Stimulated activated CD8-positive, alpha-beta memory T cell treated with anti-CD3 and anti-CD28 coated beads, Interleukin-7, amount 100 ng/mL, for 1 hour (primary cell): ENCODE measurements at places on chromosomes 7 and 10.

DNA sequence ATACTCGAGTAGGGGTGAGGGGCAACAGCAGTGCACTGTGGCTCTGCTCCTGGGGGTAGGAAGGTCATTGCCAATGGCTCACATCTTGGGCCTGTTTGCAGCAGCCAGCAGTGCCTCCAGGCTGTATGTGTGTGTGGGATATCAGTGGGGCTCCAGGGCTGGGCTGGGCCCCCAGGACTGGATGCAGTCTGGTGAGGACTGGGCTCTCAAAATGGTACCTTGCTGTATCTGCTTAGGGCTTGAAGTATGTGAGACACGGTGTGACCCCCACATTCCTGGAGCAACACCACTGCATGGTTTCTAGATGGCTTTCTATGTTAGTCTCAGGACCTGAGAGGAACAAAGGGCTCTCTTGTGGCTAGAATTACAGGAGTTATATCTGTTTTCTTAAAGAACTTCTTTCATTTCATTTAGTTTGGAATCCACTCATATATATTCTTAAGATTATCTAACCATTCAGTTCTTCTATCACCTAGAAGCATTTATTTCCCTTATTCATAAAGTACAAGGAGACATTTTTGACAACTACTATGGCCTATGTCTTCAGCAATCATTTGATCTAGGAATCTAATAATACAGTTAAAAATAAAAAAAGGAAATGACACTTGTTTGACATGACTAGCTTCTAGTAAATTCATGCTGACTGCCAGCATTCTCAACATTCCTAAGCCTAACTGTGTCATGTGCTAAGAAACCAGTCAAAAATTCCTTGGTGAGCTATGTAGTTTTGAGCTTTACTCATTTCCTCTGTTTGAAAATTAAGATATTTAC is 443.2 kb upstream of the SEMA3A start:
- no peak for DNase-seq

GRCh38 chr10:121525251-121526134 is 72.8 kb downstream of the FGFR2 start:
- DNase-seq = no peak

- no peak for DNase-seq
Measured at GRCh38 chr7:113402005-113402404, 283.7 kb upstream of the SMIM30 start.

- no peak for DNase-seq
Measured at GRCh38 chr7:91427051-91427450, 162.8 kb downstream of the FZD1 start.

DNA sequence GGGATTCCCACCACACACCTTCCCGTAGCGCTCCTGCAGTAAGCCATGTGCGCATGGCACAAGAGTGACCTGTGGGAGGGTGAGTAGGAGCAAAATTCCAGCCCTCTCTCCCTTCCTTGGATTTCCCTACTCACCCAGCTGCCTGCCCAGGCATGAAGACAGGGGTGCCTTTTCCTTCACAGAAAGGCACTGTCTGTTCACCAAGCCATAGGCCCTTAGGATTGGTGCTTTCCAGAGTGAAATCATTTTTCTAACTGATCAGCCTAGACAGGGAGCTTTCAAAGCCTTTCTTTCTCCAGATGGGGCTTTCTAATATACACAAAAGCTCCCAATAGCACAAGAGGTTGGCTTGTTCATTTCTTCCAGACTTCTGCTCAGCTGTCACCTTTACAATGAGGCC is 79.7 kb downstream of the CTTNBP2 start:
- no peak for DNase-seq

DNA sequence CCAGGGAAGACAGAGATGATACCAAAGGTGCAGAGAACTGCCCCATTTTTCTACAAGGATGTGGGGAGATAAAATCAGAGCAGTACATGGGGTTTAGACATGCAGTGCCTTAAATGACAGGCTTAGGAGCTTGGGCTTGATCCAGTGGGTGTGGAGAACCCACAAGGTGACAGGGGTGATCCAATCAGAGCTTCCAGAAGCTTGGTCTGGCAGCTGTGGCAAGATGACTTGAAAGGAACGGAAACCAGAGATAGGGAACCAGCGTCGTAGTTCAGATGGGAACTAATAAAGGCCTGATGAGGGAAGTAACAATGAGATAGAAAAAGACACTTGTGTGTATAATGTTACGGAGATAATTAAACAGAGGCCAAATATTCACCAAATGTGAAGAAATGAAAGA is 80.7 kb downstream of the SLC37A3 start:
- no peak for DNase-seq

GRCh38 chr10:131831561-131831960 is 69.2 kb upstream of the PPP2R2D start:
- DNase-seq = no peak

DNA sequence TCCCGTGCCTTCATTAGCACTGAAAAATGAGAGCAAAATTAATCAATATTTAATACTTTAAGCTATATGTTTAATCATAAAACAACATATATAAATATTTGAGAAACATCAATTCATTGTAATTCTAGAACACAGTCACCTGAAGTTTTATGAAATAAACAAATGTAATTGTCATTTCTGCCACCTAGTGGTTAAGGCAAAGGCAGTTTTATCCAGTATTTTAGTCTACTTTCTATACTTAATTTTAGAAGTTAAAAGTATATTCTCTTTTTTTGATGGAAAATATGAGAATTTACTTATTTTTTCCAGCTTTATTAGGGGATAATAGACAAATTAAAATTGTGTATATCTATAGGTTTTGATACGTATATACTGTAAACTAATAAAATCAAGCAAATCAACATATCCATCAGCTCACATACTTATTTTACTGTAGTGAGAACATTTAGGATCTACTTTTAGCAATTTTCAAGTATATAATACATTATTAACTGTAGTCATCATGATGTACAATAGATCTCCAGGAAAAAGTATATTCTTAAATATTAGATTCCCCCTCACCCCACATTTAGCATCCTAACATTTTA is 16.9 kb downstream of the PCGF6 start:
- no peak for DNase-seq

DNA sequence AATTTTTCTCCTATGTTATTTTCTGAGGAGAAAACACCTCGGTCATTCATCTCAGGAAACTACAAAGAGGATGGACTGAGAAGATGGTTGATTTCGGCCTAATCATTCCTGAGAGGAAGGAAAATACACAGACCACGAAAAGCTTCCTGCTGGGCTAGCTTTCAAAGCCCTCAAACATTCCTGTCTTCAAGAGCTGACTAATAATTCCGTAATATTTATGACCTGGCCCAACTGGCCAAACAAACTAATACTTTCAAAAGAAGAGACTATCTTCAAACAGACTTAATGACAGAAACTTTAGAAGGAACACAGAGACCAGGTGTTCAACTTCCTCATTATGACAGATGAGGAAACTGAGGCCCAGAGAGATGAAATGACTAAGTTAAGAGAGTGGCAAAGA is 215.1 kb upstream of the FRMD4A start:
- DNase-seq = no peak

- no peak for DNase-seq
Measured at GRCh38 chr7:70557338-70557737, 574.6 kb upstream of the GALNT17 start.

DNA sequence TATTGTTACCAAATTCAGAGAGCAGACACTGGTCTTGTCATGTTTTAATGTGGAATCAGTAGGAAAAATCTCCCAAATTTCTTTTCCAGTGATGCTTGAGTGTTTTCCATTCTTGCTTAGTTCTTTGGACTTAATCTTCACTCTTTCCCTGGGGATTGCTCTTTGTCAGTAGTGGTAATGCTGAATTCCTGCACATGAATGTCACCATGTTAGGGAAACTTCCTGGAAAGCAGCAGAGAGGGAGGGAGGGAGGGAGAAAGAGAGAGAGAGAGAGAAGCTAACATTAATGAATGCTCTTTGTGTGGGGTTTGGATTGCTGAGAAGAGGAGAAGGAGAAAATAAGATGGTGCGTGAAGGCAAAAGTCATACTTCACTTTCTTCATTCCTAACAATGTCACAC is 295.3 kb upstream of the COBL start:
- DNase-seq = no peak

DNA sequence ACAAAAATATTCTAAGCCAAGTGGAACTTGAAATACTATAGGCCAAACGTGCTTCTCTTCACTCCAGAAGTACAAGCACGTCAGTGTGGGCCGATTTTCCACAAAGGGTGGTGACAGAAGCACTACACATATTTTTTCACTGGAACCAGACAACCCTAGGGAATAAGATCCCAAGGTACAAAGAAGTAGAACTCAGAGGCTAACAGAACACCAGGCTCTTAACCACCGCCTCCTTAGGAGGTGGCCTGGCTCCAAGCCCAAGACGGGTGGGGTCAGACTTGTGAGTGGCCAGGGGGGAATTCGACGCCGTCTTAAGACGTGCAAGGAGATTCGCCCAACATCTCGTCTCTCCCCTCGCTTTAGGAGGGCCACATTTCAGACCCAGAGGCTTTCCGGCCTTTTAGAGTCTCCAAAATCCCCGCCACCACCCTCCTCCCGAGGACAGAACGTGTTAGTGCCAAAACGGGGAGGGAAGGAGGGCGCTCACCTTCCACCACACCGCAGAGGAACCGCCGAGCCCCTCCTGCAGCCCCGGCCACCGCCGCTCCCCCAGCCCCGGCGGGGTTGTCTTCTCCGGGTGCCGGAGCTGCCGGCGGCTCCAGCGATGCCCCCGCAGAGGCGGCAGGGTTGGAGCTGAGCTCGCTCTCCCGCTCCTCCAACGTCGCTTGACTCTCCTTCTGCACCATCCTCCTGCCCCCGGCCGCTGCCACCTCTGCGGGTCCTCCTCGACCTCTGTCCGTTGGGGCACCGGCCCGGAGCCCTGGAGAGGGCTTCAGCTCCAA is 716 bp downstream of the OGA start:
- no peak for DNase-seq

DNA sequence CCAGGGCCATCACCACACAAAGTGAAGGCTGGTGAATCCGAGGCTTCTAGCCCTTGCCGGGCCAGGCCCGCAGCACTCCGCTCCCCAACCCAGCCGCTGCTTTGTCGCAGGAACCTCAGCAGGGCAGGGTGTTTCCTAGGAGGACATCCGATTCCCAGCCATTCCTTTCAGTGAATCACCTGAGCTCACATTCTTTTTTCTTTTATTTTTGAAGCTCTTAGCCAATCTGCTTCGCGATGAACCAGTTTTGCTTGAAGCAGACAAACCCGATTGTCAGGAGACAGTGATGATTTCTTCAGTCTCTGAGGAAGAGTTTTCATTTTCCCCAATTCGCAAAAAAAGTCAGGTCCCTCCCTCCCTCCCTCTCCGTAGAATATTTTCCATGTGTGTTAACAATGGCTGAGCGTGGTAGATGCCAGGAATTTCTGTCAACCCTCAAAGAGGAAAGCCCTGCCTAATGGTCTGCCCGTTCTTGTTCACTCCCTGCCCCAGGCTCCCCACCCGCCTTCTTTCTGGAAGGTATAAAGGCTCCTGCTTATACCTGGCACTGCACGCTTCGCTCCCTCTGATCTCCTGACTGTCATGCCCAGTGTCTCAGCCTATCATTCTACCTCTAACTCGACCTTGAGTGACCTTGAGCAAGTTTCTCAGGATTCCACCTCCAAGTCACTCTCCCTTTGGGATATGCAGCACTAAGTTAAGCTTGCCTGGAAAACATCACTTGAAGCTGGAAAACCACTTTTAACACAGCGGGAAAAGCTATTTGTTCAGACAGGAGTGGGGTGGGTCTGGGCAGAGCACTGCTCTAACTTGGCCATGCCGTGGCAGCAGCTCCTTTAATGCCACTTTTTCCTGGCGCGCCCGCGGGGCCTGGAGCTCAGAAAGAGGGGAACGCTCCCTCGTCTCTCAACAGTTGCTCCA is 35.1 kb downstream of the EGFR start:
- DNase-seq = no peak

DNA sequence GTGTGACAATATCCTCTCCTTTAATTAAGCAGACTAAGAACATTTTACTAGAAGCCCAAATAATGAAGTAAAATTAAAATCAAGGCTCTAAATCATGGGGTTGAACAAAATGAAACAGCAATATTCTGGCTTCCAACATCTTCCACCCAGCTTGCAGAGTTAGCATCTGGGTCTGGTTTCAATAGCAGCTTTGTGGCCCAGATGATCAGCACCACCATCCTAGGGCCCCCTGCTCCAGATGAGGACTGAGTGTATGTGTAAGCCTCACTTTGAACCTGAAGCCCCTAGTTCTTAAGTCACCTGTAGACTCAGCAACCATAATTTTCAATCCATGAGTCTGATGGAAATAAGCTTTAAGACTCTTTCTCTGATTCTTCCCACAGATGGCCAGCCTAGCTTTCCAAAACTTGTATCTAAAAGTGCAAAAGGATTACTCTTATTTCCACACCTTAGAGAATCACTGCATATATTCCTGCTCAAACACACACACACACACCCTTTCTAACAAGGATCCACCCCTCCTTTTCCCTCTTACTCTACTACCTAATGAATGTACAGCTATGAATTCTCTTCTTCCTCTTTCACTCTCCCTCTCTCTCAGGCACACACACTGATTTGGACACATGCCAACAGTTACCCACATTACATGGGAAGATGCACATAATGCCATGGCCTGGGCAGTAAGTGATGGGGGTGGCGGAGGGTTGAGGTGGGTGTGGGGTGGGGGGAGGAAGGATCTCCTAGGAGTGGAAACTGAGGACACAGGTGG is 3.5 kb downstream of the DENND11 start:
- DNase-seq = no peak

GRCh38 chr7:156722043-156722826 is 81.7 kb downstream of the RNF32 start:
- no peak for DNase-seq

DNA sequence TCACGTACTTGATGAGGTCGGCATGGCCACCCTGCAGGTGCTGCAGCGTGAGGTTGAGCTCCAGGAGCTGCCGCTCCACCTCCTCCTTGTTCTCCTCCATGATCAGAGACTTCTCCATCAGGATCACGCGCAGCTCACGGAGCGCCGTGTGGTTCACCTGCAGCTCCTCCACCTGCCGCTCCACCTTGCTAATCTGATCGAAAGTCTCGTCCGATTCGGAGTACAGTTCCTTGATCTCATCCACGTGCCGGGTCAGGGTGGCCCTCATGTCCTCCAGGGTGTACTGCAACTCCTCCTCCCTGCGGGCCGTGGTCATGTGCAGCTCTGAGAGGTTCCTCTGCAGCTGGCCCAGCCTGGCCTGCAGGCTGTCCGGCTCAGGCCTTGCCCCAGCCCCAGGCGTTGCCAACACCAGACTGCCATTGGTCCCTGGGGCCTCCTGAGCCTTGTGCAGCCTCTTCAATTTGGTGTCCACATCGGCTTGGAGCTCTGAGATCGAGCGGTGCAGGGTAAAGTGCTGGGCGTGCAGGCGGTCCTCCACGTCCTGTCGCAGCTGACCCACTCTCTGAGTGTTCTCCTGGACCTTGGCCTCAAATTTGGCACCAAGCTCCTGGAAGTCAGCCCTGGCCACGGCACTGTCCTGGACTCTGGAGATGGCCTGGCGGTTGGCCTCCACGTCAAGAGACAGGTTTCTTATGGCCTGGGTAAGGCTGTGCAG is 13.9 kb downstream of the MMRN2 start:
- DNase-seq = no peak

DNA sequence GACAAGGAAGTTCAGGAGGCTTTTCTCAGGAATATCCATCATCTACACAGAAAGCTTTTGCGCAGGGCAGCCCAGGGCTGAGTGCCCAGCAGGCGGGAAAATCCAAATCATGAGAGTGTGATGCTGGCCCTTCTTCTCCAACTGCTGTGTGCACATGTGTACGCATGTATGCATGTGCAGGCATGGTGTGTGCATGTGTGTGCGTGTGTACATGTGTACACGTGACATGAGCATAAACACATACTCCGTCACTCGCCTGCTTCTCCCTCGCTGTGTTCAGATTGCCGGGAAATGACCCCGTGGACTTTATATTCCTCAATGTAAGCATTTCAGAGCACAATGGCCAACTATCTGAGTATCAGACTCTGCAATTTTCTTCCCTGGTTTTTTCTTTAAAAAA is 85.1 kb downstream of the PRPF18 start:
- no peak for DNase-seq
